HFFc6 (cell line): ENCODE measurements at places on chromosomes 4 and X.
A peak's percentile ranks its signal among the peaks of the same experiment; 100 is the strongest.

DNA sequence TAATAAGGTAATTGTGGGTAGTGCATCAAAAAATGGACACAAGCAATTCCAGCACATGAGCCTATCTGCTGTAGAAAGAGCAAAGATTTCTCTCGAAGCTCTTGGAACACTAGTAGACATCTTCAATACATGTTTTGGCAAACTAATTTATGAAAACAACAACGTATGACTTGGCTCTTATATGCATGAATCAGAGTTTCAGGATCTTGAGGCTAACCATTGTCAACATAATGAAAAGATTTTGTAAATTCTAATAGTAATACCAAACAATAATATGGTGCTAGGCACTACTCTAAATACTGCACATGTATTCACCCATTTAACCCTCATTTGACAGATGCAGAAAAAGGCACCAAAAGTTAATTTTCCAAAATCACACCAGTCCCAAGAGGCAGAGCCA is 25.1 kb upstream of the ANKRD50 start:
- H3K27me3 ChIP-seq = no peaks in the 10 kb centered on the region
- no peak overlapping the region for H3K4me3 ChIP-seq
- H3K4me1 ChIP-seq = no peaks in the 10 kb centered on the region
- no peak overlapping the region for H3K27ac ChIP-seq
- H3K36me3 ChIP-seq = no peaks in the 10 kb centered on the region
- DNase-seq = no peak

DNA sequence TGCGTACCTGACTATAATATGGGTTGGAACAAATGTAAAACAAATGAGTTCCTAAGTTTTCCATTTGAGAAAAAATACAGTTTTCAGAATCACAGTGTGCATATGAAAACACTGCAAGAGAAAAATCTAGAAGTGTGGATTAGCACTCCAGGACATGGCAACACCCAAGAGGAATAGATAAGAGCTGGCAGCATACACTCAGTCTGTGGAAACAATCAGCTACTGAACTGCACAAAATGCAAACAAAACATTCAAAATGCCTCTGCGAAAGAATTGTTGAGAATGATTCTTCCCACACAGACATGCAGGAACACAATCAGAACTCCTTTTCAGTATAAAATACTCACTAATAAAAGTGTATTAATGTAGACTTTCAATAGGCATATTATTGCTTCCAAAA is 39.9 kb downstream of the ATP8A1 start:
- no peaks in the 10 kb centered on the region for H3K4me1 ChIP-seq
- DNase-seq = no peak
- H3K4me3 ChIP-seq = no peak overlapping the region
- H3K36me3 ChIP-seq = no peaks in the 10 kb centered on the region
- H3K27ac ChIP-seq = no peak overlapping the region

DNA sequence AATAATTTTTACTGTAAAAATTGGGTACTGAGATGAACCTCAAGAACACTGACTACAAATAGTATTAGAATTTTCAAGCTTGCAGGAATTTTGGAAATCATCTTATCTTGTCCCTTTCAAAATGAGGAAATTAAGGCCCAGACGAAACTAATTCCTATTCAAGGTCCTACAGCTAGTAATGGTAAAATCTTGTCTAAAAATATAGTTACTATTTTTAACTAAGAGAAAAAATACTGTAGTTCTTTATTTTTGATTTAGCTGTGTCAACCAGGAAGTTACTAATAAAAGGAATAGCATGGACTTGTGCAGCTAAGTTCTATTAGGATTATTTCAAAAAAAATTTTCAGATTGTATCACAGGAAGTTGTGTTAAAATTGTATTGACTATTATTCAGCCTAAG is 12.7 kb downstream of the PRIMPOL start:
- no peak overlapping the region for H3K4me3 ChIP-seq
- H3K36me3 ChIP-seq = peaks cover 13% of the 10 kb centered on the region
- no peak for DNase-seq
- no peaks in the 10 kb centered on the region for H3K4me1 ChIP-seq

- peaks cover 52% of the 10 kb centered on the region for H3K4me1 ChIP-seq
- H3K36me3 ChIP-seq = peaks cover 47% of the 10 kb centered on the region
- H3K4me3 ChIP-seq = peak overlapping the region; percentile 32
- H3K27me3 ChIP-seq = no peaks in the 10 kb centered on the region; the same call in 1 of the 2 replicates
Measured at GRCh38 chr4:94635177-94635576, 122.6 kb upstream of the BMPR1B start.

GRCh38 chr4:2042204-2042946 is 16.8 kb upstream of the NAT8L start:
- H3K27ac ChIP-seq = no peak overlapping the region
- H3K4me1 ChIP-seq = no peaks in the 10 kb centered on the region; the same call in 1 of the 2 replicates
- H3K36me3 ChIP-seq = no peaks in the 10 kb centered on the region
- DNase-seq = no peak

DNA sequence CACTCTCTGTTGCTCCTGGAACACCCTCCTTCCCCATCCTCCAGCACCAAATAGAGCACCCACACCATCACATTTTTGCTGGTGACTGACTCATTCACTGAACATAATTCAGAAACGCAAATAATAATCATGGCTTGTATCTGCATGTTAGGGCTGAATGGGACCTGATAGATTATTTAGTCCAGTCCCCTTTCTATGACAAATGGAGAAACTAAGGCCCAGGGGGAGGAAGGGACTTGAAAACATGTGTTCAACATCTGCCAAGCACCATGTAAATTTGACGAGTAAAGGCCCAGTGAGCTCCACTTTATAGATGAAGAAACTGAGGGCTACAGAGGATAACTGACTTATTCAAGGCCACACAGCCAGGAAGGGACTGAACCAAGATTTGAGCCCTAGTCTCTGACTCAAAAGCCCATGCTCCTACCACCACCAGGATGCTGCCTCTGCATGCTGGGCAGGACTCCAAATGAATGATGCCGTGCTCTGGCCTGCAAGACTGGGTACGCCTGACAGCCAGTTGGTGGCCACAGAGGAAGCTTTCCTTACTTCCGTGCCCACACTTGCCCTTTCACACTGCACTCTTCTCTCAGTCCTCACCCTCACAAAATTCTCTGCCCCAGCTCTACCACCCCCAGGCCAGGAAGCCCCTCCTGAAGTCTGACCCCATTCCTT is 133.3 kb upstream of the PJA1 start:
- peaks cover 14% of the 10 kb centered on the region for H3K27me3 ChIP-seq
- no peak overlapping the region for H3K27ac ChIP-seq
- no peaks in the 10 kb centered on the region for H3K4me1 ChIP-seq
- peak; percentile 7 for DNase-seq
- H3K4me3 ChIP-seq = no peak overlapping the region
- no peaks in the 10 kb centered on the region for H3K36me3 ChIP-seq

DNA sequence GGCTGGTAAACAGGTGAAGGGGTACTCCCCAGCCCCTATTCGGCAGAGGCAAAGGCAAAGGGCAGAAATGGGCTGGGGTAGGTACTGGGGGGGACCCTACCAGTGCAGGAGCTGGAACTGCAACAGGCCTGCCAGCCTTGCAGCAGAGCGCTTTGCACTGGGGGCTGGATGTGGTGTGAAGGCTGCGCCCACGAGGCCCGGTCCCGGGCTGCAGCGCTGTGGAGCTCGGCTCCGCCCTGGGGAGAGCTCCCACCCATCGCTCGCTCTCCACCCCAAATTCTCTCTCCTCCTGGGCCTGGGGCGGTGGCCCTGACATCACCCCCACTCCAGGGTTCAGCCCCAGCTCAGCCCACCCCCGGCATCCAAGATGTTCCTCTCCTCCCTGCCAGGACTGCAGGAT is 24.2 kb downstream of the IQSEC2 start:
- H3K4me1 ChIP-seq = peaks cover 2% of the 10 kb centered on the region
- no peak for DNase-seq
- H3K27me3 ChIP-seq = peaks cover 4% of the 10 kb centered on the region
- H3K27ac ChIP-seq = no peak overlapping the region
- H3K4me3 ChIP-seq = no peak overlapping the region

- H3K36me3 ChIP-seq = peaks cover 65% of the 10 kb centered on the region
- H3K4me1 ChIP-seq = peaks cover 73% of the 10 kb centered on the region
- DNase-seq = no peak
- H3K4me3 ChIP-seq = no peak overlapping the region; the same call in 1 of the 2 replicates
- H3K27ac ChIP-seq = peak overlapping the region; percentile 79
Measured at GRCh38 chr4:169098054-169098497, 88.0 kb upstream of the CBR4 start.

GRCh38 chrX:125293850-125294780 is 25.6 kb upstream of the TEX13C start:
- no peak for DNase-seq
- H3K4me3 ChIP-seq = no peak overlapping the region
- no peak overlapping the region for H3K27ac ChIP-seq

GRCh38 chrX:13906093-13906492 is 89.2 kb upstream of the GPM6B start:
- no peaks in the 10 kb centered on the region; the same call in 1 of the 2 replicates for H3K27me3 ChIP-seq
- no peaks in the 10 kb centered on the region for H3K4me1 ChIP-seq
- no peaks in the 10 kb centered on the region for H3K36me3 ChIP-seq

DNA sequence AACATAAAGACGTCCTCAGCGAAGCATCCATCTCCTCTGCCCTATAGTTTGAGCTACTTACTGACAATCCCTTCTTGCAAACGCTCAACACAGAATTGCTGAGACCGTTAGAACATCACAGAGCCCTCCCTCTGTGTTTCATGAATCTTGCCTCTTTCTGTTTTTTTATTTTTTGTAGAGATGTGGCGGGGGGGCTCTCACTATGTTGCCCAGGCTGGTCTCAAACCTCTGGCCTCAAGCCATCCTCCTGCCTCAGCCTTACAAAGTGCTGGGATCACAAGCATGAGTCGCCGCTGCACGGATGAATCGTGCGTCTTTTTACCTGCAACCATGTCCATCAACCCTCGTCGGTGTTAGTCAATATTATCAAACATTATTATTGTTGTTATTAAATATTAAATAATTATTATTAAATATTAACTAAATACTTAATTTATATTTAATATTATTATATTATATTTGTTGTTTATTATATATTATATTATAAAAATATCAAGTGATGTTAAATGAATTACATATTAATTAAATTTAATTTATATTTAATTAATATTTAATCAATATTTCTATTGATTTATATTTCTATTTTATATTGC is 200.7 kb downstream of the CRLF2 start:
- peaks cover 6% of the 10 kb centered on the region for H3K27me3 ChIP-seq
- H3K4me3 ChIP-seq = no peak overlapping the region
- H3K27ac ChIP-seq = no peak overlapping the region
- no peaks in the 10 kb centered on the region for H3K36me3 ChIP-seq
- H3K4me1 ChIP-seq = no peaks in the 10 kb centered on the region

GRCh38 chrX:10052906-10053625 is 85.9 kb downstream of the CLDN34 start:
- peaks cover 2% of the 10 kb centered on the region; the same call in 1 of the 2 replicates for H3K27me3 ChIP-seq
- no peak overlapping the region for H3K4me3 ChIP-seq
- peaks cover 45% of the 10 kb centered on the region for H3K4me1 ChIP-seq
- peak overlapping the region; percentile 24; the same call in 1 of the 2 replicates for H3K27ac ChIP-seq
- H3K36me3 ChIP-seq = no peaks in the 10 kb centered on the region

DNA sequence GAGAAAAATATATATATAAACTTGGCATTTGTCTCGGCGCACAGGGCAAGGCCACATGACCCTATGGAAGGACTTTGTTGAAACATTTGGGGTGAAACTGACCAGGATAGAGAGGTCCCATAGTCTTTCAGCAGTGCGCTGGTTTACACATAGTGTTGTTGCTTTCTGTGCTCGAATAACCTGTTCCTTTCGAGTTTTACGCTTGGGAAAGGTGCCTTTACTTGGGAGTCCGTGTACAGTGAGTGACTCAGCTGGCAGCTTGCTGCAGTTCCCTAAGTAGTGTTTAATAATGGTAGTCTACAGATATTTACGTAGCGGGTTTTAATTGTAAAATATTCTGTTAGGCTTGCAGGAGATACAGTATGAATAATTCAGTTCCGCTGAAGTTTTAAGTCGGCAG is 578 bp downstream of the APOOL start:
- H3K36me3 ChIP-seq = no peaks in the 10 kb centered on the region
- no peaks in the 10 kb centered on the region for H3K27me3 ChIP-seq
- peaks cover 10% of the 10 kb centered on the region for H3K4me1 ChIP-seq
- peak overlapping the region; percentile 79 for H3K27ac ChIP-seq

DNA sequence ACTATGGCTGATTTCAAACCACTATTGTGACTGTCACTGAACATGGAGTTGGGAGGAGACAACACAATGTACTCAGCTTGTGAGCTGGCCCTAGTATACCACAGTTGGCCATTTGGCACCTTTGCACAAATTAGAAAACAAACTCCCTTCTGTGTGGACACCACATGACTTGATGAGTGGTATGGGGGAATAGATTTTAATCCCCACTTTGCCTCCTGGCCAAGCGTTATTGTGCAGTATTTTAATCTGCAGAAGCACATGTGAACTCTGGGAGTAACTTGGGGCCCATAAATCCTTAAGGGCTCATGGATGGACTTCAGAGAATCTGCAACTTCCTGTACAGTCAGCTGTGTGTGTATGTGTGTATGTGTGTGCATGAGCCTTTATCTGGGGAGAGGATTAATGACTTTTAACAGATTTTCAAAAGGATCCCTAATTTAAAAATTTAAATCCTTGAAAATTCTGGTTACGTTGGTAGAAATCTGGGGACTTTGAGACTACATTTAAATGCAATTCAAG is 105.0 kb upstream of the PAQR3 start:
- H3K36me3 ChIP-seq = no peaks in the 10 kb centered on the region
- H3K27ac ChIP-seq = no peak overlapping the region
- H3K4me3 ChIP-seq = no peak overlapping the region
- no peak for DNase-seq
- H3K4me1 ChIP-seq = no peaks in the 10 kb centered on the region
- H3K27me3 ChIP-seq = no peaks in the 10 kb centered on the region

GRCh38 chr4:105912633-105913032 is 17.4 kb downstream of the NPNT start:
- no peak overlapping the region for H3K27ac ChIP-seq
- peaks cover 5% of the 10 kb centered on the region; the same call in 1 of the 2 replicates for H3K27me3 ChIP-seq
- H3K4me1 ChIP-seq = no peaks in the 10 kb centered on the region
- H3K36me3 ChIP-seq = no peaks in the 10 kb centered on the region
- no peak for DNase-seq

DNA sequence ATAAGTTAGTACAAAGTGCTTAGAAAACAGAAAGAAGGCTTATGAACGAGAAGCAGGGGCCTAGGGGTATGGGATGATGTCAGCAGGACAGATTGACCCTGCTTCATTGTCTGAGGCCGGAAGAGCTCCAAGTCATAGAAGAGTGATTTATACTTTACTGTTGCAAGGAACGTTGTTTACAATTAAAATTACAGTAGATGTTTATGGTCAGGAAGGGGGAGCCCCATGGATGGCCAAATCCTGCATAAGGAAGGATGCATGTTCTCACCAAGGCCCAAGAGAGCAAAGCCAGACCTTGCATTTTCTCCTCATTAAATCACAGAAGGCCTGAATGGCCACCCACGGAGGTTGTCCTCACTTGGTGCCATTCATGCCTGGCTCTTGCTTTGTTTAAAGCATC is 115.3 kb downstream of the LDB2 start:
- H3K27ac ChIP-seq = peak overlapping the region; percentile 73
- no peak for DNase-seq
- H3K36me3 ChIP-seq = peaks cover 12% of the 10 kb centered on the region

DNA sequence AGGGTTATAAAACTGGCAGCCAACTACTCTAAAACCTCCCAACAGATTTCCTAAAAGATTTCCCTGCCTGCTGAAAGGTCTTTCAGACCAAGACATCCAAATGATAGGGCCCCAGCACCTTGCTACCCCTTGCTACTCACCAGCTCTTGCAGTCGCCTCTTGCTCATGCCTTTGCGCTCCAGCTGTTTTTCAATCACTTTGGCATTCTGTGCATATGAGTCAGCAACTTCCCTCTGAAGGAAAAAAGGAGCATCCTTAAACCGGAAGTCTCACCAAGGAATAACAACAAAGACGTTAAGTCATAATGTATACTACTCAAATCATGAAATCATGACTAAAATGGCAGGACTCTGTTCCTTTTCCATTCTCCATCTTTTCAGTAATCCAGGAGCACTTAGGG is 24.0 kb downstream of the STEEP1 start:
- DNase-seq = peak; percentile 75
- H3K4me3 ChIP-seq = peak overlapping the region; percentile 34
- H3K27me3 ChIP-seq = no peaks in the 10 kb centered on the region; the same call in 1 of the 2 replicates
- H3K27ac ChIP-seq = peak overlapping the region; percentile 75
- H3K4me1 ChIP-seq = peaks cover 20% of the 10 kb centered on the region
